ENCODE measurements at places on chromosomes 1 and 21.
A peak's percentile ranks its signal among the peaks of the same experiment; 100 is the strongest.

DNA sequence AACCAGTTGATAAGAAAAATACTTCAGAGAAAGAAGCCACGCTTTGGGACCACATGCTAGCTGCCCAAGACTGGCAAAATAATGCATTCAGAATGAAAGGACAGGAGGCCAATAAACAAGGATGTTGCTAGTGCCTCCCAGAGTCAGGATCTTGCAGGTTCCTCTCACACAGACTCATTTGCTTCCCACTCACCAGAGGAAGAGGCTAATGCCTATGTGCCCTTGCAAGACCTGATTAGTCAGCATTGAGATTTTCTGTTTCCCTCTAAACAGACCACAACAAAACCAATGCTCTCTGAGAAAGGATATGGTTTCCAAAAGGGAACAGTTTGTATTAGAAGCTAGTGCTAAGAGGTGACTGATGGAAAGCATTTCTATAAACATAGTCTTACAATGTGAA, 85.7 kb downstream of the NRDC start:
- no peak for DNase-seq

GRCh38 chr21:42057851-42058437, 13.2 kb upstream of the UMODL1 start:
- no peak for DNase-seq

- DNase-seq: no peak
These were observed 2.4 kb downstream of the HSPB7 start for GRCh38 chr1:16015491-16015890.

- DNase-seq: no peak
These were observed 566.8 kb upstream of the USP24 start for GRCh38 chr1:55781944-55782482.

GRCh38 chr1:243343970-243344937, 88.4 kb downstream of the SDCCAG8 start:
- DNase-seq: no peak

DNA sequence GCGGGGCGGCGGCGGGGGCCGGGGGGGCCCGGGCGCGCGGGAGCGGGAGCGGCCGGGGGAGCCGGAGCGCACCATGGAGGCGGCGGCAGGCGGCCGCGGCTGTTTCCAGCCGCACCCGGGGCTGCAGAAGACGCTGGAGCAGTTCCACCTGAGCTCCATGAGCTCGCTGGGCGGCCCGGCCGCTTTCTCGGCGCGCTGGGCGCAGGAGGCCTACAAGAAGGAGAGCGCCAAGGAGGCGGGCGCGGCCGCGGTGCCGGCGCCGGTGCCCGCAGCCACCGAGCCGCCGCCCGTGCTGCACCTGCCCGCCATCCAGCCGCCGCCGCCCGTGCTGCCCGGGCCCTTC, 546 bp downstream of the SKI start:
- peak; percentile 42 for DNase-seq

DNA sequence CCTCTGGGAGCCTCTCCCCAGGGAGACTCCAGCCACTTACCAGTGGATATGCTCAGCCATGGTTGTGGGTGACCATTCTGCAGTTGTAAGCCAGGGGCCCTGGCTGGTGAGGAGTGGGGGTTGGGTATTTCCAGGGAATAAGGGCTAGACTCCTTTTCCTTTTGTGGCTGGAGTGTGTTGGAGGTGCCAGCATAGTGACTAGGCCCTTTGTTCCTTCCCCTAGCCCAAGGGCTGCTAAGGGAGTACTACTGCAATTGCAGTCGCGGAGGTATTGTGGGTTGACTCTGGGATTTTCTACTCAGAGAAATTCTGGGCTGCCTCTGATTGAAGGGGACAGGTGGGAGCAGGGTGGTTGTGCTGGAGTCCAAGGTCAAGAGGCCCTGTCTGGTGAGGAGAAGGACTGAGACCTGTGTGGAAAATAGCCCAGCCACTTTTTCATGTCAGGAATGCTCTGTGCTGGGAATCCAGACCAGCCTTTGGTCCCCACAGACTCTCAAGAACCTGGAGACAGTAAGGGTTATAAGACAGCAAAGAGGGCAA, 43.1 kb downstream of the MROH9 start:
- DNase-seq: no peak

DNA sequence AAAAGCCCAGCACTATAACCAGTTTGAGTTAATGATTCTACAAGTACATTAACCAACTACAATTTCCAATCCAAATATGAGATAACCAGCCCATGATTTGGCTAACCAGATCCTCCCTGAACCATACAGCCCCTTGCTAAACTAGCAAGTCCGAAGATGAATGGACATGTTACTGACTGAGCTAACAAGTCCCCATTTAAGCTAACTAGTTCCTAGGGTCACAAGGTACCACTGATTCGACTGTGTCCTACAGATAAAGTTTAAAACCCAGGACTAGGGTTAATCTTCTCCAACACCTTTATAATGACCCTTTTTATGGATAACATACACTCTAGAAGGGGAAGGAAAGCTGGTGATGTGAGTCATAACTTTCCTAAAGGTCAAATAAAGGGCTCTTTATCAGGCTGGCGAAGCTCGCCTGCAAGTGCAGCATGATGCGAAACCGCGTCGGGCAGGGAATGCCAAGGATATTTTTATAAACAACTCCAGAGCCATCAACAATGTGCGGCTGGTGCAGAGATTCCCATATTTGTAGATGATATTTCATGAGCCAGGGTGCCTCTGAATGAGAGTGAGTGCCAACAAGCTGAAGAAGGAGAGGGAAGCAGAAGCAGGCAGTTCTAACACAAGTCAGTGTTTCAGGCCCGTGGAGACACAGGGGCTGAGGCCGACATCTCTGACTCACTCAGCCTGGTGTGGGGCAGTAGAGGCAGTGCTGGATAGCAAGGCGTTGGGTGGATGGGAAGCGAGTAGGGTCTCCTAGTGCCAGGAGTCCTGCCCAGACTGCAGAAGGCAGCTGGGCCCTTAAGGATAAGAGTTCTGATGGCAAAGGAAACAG, 75.6 kb upstream of the ROR1 start:
- no peak for DNase-seq

GRCh38 chr1:194717941-194718340, 1531.5 kb upstream of the B3GALT2 start:
- DNase-seq: no peak

DNA sequence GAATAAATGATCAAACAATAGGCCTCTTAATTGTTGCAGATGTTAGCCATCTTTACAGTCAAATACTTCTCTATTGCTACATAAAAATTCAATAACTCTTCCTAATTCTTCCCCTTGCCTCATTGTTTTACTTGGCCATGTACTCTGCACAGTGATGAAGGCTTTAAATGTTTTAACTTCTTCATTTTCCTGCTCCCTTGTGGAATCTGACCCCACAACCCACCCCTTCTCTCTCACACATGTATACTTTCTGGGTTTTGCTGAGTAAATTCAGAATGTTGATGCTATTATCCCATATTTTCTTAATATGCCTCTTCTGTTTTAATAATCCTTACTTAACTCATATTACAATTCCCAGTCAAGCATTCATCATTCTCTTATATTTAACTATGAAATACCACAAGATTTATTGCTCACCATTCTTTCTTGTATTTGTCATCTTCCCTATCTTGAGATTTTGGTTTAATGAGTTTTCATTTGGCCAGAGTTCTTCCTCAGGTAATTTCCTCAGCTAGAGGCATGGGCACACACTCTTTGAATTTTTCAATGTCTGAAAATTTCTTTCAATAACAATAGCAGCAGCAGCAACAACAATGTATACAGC, 327.8 kb upstream of the USP24 start:
- no peak for DNase-seq

DNA sequence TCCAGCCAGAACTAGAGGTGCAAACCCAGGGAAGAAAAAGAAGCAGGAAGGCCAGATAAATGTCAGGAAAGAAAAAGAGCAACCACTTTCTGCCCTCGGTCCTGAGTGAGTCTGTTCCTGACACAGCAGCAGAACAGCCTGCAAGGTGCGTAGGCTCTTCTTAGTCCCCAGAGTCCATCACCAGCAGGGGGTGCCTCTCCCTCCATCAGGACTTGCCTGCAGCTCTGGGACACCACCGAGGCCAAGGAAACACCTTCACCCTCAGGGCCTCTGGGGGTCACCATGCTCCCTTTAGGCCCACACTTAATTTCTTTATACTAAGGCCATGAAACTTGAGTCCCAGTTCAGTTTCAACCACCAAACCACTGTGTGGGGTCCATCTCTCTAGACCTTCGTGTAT, 43.7 kb upstream of the NFASC start:
- DNase-seq: no peak

GRCh38 chr1:200367841-200368534, 41.8 kb downstream of the ZNF281 start:
- DNase-seq: no peak

GRCh38 chr1:77313491-77313890, 31.7 kb downstream of the AK5 start:
- DNase-seq: peak; percentile 22

DNA sequence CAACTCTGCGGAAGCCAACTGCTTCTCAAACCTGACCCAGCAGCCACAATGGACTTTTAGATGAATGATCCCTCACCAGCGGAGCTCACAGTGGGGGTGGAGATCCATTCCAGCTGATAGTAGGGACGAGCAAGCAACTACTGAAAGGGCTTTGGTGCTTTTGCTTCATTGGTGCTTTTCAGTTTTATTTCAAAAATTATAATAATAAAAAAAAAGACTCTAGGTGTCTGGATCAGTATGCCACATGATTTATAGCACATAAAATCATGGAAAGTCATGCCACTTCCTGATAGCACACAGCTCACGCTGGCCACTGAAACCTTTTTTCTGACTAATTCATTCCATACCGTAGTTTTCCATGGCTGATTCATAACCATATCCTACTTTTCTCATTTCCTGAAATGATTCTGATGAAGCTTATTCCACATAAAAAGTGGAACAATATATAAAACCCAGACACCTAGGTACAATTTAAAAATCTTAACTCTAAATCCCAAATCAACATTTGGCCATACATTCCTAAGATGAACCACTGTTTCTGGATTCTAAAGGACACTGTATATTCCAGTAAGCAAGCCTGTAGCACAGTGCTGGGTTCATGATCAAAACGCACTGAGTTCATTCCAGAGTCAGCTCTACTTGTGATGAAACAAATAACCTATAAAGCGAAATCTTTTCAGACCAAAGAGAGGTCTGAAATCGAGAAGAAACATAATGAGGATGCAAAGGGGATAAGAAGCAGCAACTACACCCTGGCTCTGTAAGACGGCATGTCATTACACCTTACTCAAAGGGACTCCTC, 41.3 kb upstream of the KCNE1 start:
- no peak for DNase-seq

GRCh38 chr1:170131450-170131849, 14.3 kb upstream of the NTMT2 start:
- no peak for DNase-seq

DNA sequence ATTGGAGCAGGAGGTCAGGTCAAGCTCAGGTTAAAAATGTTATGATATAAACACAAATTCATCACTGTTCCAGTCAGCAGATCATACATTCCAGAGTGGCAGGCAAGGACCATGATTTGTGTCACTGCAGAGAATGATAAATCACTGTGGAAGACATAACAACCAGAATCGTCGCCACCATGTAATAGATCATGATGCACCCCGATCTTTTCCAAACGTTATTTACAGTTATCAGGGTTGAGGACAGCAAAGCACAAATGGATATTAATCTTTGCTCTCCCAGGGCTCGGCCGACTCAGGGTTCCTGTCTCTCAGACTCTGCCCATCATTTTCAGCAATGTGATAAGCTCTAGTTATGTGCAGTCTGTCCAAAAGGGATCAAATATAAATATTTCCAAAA, 122.7 kb downstream of the ZBTB18 start:
- no peak for DNase-seq

GRCh38 chr1:2973601-2974593, 47.4 kb upstream of the ACTRT2 start:
- peak; percentile 11 for DNase-seq

- DNase-seq: no peak
These were observed 377.8 kb downstream of the MATN1 start for GRCh38 chr1:30345491-30346130.

- no peak for DNase-seq
These were observed 49.1 kb downstream of the ELK4 start for GRCh38 chr1:205582471-205583291.

GRCh38 chr1:214413315-214413714, 132.4 kb downstream of the SMYD2 start:
- DNase-seq: no peak

GRCh38 chr1:100631015-100631551, 88.5 kb upstream of the VCAM1 start:
- DNase-seq: no peak

DNA sequence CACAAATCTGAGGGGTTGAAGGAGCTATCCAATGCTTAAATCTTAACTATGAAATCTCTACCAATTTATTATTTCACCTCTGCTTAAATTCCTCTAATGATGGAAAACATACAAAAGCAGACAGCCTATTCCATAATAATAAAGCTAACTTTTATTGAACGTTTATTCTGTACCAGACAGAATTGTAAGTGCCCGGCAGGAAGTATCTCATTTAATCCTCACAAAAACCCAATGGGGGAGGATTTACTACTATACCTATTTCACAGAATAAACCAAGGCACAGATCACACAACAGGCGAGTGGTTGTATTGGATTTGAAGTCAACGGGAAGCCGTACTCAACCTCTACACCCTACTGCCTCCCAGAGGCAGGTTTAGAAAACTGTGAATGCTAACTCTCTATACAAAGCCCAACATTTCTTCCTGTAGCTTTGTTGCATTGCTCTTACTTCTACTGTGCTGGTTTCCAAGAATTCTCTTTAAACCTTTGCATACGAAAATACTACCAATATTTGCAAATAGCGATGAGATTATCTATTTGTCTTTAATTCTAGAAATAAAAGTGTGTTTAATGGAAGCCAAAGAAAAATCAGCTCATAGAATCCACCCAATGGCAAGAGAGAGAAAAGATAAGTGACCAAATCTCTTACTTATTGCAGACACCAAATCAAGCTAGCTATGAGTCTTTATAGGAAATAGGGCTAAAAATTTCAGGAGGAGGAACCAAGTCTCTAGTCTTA, 33.5 kb upstream of the C1orf53 start:
- peak; percentile 33 for DNase-seq

DNA sequence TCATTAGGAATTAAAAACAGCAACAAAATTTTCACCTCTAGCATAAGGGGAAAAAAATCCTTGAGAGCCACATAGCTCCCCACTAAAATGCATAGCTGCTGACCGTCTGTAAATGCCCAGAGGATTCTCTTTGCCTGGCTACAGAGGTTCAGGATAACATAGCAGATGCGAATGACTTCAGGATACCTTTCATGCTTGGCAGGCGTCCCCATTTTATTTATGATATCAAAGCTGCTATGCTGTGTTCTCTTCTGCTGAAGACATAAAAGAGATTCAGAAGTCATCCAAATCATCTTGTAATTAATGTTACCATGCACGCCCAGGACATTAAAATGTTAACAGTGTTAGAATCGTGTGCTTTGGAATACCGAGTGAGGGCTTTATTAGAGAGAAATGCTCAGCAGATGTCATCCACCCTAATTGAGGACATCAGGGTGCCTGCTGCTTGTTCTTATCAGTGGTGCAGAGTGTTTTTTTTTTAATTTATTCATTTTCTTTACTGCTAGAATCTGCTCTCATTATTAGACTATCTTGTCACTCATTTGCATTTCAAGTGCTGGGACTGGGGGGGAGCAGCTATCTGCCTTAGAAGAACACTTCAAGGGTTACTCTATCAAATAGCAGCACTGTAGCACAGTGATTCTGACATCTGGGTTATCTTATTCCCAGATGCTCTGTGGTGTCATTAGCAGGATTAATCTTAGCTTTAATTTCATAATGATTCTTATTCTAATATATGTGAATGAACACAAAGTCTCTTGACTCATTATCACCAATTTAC, 139.5 kb downstream of the ZNF326 start:
- no peak for DNase-seq

GRCh38 chr1:159089184-159089791, 12.7 kb upstream of the AIM2 start:
- no peak for DNase-seq

All from activated CD8-positive, alpha-beta memory T cell treated with anti-CD3 and anti-CD28 coated beads, Interleukin-2, amount 50 U/mL, for 4 hours (primary cell).